ENCODE measurements at places on chromosomes 13 and 19.
A peak's percentile ranks its signal among the peaks of the same experiment; 100 is the strongest.

DNA sequence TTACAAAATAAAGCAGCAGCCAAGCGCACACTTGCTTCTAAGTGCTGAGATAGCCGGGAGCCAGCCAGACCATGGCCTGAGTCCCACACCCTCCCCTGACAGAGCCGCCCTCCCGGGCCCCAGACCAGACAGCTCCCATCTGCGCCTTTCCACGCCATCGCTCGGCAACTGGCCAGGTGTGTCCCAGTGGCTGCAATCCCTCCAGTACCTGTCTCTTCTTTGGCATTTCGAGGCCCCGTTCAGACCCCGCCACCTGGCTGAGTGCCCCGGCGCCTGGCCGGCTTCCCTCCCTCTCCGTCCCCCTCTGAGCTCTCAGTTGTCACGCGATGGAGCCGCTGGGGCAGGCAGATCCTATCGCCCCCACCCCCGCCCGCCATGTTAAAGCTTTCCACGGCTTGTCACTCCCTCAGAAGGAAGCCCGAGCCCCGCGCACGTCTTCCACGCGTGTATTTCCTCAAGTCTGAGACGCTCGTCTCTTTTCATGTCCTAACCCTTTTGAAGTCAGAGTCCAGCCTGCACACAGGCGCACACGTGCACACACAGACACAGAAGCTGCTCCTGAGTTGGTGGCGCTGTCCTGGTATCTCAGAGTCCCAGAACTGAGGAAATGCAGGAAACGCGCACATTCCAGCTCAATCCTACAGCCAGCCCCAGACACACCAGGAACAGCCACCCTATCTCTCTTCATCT lies 7.9 kb downstream of the MLLT1 start:
- DNase-seq, result peak; percentile 16

- no peak for DNase-seq
Measured at GRCh38 chr13:56755181-56755935, 385.4 kb upstream of the PRR20A start.

- no peak for DNase-seq
Measured at GRCh38 chr19:3527238-3527910, 11.6 kb upstream of the TEKTIP1 start.

- no peak for DNase-seq
Measured at GRCh38 chr19:5492635-5493409, 37.6 kb downstream of the ZNRF4 start.

DNA sequence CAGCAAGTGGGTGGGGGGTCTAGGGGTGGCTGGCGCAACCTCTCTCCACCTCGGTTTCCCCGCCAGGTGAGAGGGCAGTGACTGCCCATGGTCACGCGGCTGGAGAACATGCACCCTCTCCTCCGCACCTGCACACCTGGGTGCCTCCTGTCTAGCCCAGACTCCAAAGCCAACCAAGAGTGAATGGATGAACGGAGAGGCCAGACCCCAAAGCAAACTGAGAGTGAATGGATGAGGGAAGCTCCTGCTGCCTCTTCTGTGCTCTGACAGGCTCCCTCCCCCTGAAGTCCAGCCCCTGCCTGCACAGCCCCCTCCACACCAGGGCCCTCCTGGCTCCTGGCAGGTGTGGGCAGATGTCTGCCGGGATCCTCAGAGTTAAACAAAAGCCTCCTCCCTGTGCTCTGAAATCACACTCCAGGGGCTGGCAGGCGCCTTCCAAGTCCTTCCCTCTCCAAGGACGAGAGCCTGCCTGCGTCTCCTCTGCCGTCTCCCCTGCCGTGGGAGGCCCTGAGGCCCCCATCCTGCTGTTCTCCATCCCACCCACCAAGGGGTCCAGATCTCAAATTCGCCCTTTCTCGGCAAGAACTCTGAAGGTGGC lies 2.2 kb downstream of the SBNO2 start:
- DNase-seq, result no peak

GRCh38 chr19:2123682-2124387 lies 27.1 kb downstream of the IZUMO4 start:
- DNase-seq, result no peak

- DNase-seq, result no peak
Measured at GRCh38 chr19:38100589-38100988, 123.4 kb downstream of the DPF1 start.

DNA sequence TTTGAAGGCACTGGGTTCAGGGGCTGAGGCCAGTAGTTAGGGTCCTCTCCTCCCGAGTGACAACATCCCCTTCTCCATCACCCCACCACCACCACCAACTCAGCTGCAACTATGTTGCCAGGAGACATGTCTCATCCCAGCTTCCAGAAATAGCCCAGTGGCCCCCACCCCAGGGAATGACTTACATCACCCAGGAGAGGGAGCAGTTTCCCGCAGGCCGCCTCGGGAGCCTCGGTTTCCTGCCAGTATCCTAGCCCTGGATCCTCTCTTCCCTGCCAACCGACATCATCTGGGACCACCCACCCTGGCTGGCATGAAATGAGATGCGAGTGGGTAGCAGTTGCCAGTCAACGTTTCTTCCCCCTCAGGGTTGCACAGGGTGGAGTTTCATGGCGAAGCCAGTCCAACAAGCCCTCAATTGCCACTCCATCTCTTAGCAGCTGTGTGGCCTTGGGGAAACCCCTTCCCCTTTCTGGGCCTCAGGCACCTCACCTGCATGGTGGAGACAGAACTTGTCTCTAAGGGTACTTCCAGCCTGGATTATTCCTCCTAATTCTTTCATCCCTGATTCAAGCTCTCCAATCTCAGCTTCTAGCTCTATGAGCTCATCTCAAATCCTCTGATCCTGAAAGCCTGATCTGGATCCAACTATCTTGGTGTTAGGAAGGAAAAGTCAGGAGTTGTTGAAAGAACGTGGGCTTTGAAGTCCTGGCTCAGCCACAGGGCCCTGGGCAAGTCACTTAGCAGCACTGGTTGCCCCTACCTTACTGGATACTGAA lies 3.9 kb upstream of the GSK3A start:
- DNase-seq, result no peak

DNA sequence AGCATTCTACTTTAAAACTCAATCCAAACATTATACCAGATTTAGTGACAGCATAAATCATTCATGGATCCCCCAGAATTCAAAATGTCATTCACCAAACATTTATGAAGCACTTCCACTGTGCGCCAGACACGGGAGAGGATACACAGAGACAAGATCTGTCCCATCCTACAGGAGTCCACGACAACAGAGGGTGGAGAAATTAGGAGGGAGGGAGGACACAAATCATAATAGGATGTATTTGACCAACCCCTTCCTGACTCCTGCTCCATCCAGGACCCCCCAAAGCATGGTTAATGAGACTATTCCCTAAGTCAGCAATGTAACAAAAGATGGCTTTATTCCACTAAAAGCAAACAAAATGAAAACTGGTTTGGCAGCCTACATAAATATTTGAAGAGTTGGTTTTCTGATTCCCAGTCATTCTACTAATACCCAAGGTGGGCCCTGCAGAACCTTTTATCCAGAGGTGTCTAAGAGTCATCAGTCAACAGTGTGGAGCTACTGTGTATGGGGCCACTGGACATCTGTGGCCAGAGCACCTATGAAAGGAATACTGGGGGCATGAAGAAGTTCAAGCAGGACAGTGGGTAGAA lies 62.8 kb upstream of the DOCK9 start:
- no peak for DNase-seq

DNA sequence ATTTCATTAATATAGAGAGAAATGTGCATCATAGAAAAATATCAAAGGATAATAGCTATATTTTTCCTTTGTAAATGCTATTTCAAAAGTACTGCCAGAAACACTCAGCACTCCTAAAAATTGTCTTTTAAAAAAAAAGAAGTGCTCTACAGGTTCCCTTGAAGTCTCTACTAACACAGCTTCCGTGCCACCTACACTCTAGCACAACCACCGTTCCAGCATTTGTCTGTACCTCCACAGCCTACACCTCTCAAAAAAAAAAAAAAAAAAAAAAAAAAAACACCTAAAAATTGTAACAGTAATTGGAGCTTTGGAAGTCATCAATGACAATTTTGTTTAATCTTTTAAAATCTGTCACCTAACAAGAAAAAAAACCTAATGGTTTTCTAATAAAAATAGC lies 485.6 kb downstream of the MYO16 start:
- no peak for DNase-seq
